Right atrium auricular region (tissue), 2 donors: ENCODE measurements at places on chromosomes 1 and 21.

GRCh38 chr1:65420590-65421350 is at the start of the genes LEPR and LEPROT:
LEPR (plus strand) TSS chr1:65420668; CDS start chr1:65565566, 144,898 bp downstream.
LEPROT (plus strand) TSS chr1:65420668; CDS start chr1:65420725, 57 bp downstream.
- peak within 1 kb of the TSS; percentile 97 for H3K27ac ChIP-seq
- H3K27me3 ChIP-seq, result no peaks in the 10 kb centered on the region
- H3K4me3 ChIP-seq, result peak within 1 kb of the TSS; percentile 73
- no peak for DNase-seq
- H3K36me3 ChIP-seq, result peaks cover 10% of the 10 kb centered on the region
- no peaks in the 10 kb centered on the region for H3K4me1 ChIP-seq

DNA sequence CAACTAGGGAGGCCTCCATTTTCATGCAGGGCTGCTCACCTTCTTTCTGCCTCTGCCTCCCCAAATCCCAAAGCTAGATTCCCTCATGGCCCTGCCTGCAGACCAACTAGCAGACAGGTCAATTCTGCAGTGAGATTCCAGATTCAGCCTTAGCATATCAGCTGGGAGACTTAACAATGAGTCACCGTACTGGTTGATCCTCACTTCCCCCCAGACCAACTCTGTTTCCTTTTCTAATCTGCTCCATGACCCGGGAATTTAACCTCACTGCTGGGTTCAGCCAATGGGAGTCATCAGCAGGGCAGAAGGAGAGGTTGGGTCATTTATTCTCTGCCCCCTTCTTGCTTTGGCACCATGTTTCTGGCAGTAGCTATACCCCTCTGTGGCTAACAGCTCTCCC is 140.6 kb upstream of the GRIK3 start:
- no peaks in the 10 kb centered on the region for H3K27me3 ChIP-seq
- no peaks in the 10 kb centered on the region for H3K4me1 ChIP-seq
- no peak overlapping the region for H3K4me3 ChIP-seq
- no peaks in the 10 kb centered on the region for H3K36me3 ChIP-seq
- no peak for DNase-seq
- H3K27ac ChIP-seq, result no peak overlapping the region

- no peak overlapping the region for H3K4me3 ChIP-seq
- no peaks in the 10 kb centered on the region for H3K27me3 ChIP-seq
- H3K36me3 ChIP-seq, result no peaks in the 10 kb centered on the region
These were observed 296.7 kb downstream of the KCTD3 start for GRCh38 chr1:215863796-215864195.

GRCh38 chr1:8055973-8056372 is 29.9 kb upstream of the ERRFI1 start:
- H3K36me3 ChIP-seq, result no peaks in the 10 kb centered on the region
- H3K4me1 ChIP-seq, result no peaks in the 10 kb centered on the region
- no peaks in the 10 kb centered on the region for H3K27me3 ChIP-seq
- DNase-seq, result no peak

GRCh38 chr1:236083650-236084385 is 18.9 kb upstream of the NID1 start:
- no peak overlapping the region for H3K27ac ChIP-seq
- H3K36me3 ChIP-seq, result no peaks in the 10 kb centered on the region
- DNase-seq, result no peak
- H3K4me1 ChIP-seq, result no peaks in the 10 kb centered on the region
- no peak overlapping the region for H3K4me3 ChIP-seq
- no peaks in the 10 kb centered on the region for H3K27me3 ChIP-seq

DNA sequence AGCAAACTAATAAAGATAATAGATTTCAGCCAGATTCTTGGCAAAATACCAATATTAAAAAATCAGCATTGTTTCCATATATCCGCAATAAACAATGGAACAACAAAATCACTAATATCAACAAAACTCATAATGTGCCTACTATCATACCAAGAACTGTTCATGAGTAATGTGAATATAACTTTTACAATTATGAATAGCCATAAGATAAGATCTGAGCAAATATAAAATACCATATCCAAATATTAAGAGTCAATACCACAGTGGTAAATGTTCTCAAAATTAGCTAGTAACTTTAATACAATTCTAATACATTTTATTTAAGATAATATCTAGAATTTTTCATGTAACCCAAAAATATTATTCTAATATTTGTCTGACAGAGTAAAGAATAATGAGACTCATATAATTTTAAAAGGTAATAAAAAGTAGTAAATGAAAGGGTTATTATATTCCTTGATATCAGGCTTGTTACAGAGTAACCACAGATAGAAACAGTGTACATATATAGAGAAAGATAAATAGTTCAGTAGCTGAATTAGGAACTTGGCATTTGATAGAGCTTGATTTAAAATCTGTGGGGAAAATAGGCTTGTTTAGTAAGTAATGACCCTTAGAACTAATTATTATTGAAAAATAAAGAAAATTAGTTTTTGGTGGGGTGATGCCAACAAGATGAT is 2126.6 kb downstream of the MRPL39 start:
- H3K4me1 ChIP-seq, result no peaks in the 10 kb centered on the region
- DNase-seq, result no peak
- no peak overlapping the region for H3K27ac ChIP-seq
- H3K36me3 ChIP-seq, result no peaks in the 10 kb centered on the region
- H3K4me3 ChIP-seq, result no peak overlapping the region
- no peaks in the 10 kb centered on the region for H3K27me3 ChIP-seq

- no peaks in the 10 kb centered on the region for H3K36me3 ChIP-seq
- no peak overlapping the region for H3K4me3 ChIP-seq
- H3K27ac ChIP-seq, result no peak overlapping the region
These were observed 51.4 kb downstream of the ACBD3 start for GRCh38 chr1:226135059-226135651.
